Activated CD4-positive, alpha-beta T cell treated with anti-CD3 and anti-CD28 coated beads for 36 hours (primary cell): ENCODE measurements at places on chromosomes 4 and X.

DNA sequence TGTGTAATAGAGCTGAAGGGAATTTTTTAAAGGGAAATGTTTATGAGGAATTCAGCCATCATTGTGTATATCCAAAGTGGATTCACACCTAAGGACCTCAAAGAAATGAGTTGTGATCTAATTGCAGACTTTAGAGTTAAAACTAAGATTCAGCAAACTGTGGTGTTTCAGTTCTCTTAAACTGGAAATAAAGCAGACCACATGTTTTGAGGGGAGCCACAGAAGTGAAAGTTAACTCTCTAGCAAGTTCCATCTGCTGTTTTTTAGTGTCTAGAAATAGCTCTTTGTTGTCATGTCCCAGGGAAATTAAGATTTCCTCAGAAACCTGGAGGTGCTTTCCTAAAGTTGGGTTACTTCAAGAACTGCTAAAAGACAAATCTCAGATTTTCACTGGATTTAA is 97.3 kb upstream of the DDX3X start:
- no peak for DNase-seq

- DNase-seq = no peak
Measured at GRCh38 chr4:185716141-185716551, 95.8 kb downstream of the SORBS2 start.

DNA sequence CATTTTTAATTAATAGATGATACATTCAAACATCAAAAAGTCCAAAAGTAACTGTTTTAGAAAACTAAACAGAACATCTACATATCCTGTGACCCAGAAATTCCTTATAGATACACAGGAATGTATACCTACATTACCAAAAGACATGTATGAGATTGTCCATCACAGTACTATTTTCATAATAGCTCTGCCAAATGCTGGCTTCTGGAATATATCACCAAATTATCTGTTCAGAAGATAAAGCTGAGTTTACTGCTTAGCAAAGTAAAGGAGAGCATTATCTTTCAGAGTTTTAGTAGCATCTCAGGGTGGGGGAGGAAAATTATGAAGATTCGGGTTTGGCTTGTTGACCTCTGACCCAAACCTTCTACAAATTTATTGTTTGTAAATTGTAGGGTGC is 368.9 kb upstream of the SLC7A11 start:
- DNase-seq = no peak

DNA sequence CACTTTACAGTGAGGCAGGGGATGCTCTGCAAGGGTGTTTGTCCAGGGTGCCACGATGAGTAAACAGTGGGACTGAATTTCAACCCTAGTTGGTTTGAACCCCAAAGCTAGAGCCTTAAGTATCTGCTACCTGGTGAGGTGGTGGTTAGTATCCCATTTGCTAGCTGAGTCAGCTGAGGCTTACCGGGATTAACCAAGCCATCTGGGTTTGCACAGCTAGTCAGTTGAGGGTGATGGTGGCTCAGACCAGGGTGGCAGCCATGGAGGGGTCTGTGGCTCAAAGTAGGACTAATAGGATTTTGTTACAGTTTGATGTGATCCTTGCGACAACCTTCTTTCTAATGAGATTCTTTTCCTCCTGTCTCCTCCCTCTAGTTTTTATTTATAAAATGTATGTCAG is 1.9 kb downstream of the EVC start:
- no peak for DNase-seq

DNA sequence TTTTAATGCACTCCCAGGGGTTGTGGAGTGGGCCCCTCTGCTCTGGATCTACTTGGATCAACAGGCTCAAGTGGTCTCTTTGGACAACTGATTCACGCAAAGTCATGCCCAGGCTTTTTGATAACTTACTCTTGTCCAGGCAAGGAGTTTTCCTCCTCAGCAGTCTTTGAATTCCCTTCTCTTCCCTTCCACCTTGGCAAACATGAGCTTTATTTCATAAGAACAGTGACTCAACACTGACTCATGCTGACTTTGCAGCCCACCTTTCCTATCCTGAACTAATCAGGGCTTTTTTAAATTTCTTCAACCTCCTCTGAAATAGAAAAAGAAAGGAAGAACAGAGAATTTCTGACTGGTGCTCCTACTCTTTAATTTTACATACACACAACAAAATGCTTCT is 132.1 kb upstream of the LDB2 start:
- no peak for DNase-seq

DNA sequence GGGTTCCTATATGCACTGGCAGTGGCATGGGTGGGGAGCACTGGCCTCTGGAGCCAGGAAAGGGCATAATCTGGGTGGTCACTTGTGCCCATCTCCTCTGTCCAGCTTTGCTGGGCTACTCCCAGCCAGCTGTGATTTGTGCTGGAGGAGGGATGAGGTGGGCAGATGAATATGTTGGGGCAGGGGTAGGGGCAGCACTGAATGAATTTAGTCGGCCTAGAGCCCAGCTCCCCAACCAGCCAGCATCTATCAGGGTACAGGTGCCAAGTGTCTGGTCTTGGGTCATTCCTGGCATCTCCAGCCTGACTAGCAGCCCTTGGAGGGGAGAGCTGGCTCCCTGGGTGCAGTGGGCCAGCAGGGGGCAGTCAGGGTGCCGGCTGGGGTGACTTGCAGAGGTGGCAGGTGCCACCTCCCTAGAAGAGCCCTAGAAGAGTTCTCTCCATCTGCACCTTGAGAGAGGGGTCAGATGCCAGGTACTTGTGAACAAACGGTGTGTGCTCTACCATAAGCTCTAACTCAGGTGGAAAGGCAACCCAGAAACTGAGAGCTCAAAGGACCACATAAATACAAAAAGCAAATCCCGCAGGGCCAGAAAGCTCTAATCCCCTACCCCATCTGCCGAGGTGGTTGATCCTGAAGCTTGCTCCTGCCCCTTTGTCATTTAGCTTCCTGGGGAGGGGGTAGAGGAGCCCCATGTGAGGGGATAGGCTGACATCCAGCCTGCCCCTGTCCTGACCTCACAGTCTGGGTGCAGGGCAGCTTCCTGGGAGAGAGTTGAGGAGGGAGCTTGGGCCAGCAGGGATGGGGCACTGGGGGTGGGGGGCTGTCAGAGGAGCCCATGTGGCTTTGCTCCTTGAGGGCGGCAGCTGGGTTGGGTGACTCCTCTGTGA is 2.2 kb downstream of the SORCS2 start:
- peak; percentile 65 for DNase-seq

GRCh38 chr4:65861993-65862392 is 191.7 kb upstream of the EPHA5 start:
- no peak for DNase-seq

- no peak for DNase-seq
Measured at GRCh38 chr4:87851953-87852352, 19.2 kb downstream of the MEPE start.

DNA sequence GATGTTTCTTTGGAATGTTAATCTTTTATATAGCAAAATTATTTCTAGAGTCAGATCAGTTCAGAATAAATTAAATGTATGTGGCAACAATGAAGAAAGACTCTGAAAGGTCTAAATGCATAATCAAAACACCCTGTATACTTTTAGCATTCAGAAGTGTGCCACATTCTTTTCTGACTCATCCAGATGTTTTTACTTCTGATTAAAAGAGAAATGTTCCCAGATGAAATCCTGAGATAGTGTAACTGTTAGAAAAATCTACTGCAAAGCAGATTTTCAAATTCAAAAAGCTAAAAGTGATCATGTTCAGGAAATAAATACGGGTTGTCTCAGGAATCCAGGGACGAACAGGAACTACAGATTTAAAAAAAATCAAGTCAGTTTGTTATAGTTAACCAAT is 241.4 kb downstream of the GRIA3 start:
- DNase-seq = no peak

GRCh38 chr4:152188801-152189200 is 347.1 kb downstream of the FBXW7 start:
- no peak for DNase-seq

- DNase-seq = no peak
Measured at GRCh38 chrX:112163906-112164305, 81.3 kb upstream of the TRPC5 start.

GRCh38 chr4:29276150-29276549 is 1444.0 kb upstream of the PCDH7 start:
- DNase-seq = no peak

- no peak for DNase-seq
Measured at GRCh38 chr4:183589461-183590099, 69.4 kb downstream of the RWDD4 start.

DNA sequence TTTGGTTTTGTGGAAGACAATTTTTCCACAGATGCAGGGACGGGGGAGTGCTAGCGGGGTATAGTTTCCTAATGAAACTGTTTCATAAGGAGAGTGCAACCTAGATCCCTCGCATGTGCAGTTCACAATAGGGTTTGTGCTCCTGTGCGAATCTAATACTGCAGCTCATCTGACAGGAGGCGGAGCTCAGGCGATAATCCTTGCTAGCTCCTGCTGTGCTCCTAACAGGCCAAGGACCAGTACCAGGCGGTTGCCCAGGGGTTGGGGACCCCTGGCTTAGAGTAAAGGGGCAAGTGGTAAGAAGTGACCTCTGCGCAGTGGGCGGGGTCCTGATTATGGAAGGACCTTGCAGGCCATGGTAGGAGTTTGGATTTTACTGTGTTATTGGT is 3.8 kb downstream of the SCML1 start:
- DNase-seq = no peak

DNA sequence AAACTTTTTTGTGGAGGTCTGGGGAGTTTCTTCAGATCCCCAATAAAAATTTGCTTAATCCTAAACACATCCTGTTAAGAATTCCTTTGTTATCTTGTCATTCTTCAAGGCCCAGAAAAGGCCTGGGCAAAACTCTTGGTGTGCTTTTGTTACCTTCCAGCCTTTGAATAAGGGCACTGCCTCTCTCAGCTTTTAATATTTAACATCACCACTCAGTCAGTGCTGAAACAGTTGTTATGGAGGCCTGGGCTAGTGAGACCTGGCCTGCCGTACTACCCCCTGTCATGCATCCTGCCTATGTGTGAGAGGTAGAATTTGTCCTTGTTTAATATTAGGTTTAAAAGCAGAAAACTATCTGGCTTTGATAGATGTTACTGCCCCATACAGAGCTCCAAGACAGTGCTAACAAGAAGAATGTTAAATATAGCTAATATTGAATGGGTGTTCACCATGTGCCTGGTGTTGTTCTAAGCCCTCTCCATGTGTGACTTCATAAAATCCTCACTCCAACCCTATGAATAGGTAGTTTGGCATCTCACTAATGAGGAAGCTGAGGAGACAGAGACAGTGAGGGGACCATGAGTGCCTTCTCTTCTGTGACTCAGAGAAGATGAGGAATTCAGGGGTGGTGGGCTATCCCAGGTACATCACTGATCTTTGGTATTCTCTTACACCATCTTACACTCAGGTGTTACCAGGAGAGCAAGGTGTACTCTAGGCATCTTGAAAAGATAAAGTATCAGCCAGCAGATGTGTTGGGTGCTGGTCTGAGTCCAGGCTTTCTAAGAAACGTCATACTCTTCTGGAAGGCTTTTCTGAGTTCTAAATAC is 6.2 kb downstream of the PPP1R2C start:
- no peak for DNase-seq

- DNase-seq = no peak
Measured at GRCh38 chr4:31445526-31445925, 725.4 kb downstream of the PCDH7 start.

DNA sequence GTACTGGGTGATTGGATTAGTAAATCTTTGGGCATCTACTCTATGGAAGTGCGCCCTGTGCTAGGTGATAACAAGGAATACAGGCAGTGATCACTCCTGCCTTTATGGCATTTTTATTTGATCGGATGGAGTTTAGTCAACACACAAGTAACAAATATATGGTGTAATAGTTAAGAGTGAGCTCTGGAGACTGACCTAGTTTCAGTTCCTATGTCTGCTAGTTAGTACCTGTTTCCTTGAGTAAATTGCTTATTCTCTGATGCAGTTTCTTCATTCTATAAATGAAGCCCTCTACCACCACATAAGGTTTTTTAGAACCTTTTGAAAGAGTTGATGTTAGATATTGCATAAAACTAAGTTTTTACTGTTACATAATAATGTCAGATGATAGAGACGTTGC is 134.6 kb downstream of the KDM6A start:
- DNase-seq = no peak

DNA sequence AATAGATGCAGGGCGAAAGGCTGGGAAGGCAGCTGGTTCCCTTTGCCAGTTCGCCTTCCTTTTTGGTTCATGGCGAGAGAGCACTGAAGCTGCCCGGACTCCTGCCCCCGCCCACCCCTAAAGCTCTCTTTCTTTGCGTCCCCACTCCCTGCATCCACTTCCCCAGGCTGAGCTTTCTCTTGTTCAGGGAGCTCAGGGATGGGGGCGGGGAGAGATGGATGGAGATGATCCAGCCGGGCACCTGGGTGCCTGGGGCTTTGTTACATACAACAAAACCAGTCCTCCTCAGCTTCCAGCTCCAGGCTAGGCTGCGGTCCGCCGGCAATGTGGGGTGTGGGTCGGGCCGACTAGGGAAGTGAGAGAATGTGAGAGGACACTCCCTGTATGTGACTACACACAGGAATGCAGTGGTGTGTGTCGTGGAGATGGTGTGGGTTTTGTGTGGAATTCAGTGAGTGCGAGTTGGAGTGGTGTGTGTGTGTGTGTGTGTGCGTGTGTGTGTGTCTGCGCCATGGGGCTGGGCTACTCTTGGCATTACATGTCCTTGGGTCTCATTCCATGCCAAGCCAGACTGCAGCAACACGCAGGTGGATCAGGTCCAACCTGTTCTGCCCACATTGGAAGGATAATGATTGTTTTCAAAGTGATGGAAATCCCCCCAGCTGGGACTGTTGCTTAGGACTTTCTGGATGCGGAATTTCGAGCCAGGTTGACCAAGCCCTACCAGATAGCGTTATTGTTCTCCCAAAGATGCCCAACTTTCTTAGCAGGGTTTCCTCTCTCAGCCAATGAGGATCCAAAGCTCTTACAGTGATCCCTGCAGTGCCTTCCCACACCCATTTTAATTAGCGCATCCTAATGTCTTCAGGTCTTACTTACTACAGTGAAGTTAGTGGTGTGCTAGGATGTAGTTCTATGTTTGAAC is 149.4 kb upstream of the CHRDL1 start:
- no peak for DNase-seq

- DNase-seq = no peak
Measured at GRCh38 chr4:77175201-77175611, 18.2 kb downstream of the CCNG2 start.

DNA sequence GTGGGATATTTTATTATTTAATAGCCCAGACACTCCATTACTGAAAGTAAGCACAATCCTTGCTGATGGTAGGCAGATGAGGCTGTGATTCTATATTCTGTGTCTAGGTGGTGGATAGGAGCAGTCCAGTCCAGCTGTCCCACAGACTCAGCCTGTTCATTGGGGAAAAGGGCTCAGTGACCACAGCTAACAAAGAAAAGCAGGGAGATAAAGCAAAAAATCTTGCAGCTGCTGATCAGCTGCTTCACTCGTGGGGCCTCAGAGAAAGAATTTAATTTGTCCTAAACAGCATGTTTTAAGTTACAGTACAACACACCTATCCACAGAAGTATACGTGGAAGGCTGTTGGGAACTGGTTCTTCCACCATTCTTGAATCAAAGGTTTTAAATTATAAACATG is 40.7 kb upstream of the ANK2 start:
- DNase-seq = no peak

DNA sequence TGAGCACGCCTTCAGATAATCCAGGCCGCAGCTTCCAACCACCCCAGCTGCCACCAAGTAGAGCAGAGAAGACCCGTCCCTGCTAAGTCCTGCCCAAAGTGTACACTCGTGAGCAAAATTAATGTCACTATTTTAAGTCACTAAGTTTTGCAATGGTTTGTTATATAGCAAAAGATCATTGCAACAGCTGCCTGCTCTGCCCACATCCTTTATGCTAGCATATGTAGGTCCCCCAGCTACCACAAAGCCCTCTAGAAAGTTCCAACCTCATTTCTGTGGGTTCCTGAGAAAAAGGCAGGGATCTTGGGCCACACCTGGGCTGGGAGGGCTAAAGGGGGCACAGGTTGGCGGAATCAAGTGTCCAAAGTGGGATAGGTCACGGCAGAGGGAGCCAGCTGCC is 346.9 kb downstream of the BCOR start:
- no peak for DNase-seq
